ENCODE measurements at places on chromosomes 1 and 21.

DNA sequence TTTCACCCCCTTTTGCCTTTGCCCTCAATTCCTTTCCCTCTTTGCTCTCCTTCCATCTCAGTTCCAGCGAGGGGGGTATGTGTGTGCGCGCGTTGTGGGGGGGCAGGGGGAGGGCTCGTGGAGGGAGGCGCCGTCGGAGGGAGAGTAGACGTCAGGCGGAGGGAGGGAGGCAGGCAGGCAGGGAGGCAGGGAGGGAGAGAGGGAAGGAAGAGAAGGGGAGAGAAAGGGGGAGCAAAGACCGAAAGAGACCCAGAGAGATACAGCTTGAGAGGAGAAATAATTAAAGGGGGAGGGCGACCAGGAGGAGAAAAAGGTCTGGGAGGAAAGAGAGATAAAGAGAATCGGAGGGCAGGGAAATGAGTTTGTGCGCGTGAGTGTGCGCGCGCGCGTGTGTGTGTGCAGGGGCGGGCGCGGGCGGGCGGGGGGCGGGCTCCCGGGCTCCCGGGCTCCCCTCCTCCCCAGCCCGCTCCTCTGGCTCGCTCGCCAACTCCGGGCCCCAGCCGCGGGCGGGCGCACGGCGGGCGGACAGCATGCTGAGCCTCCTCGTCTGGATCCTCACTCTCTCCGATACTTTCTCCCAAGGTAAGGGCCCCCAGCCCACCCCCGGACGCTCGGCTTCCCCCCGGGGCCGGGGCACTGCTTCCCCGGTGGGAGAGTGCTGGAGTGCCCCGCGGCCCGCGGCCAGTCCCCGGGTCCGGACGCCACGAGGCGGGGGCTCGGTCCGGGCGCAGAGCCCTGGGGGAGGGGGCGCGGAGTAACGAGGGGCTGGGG is at the start of gene KIRREL1:
Gene KIRREL1 (plus strand): TSS at position 499 of the 771 bp plus-strand sequence. CDS start 32 bp downstream, at position 531.
- no peak for DNase-seq

DNA sequence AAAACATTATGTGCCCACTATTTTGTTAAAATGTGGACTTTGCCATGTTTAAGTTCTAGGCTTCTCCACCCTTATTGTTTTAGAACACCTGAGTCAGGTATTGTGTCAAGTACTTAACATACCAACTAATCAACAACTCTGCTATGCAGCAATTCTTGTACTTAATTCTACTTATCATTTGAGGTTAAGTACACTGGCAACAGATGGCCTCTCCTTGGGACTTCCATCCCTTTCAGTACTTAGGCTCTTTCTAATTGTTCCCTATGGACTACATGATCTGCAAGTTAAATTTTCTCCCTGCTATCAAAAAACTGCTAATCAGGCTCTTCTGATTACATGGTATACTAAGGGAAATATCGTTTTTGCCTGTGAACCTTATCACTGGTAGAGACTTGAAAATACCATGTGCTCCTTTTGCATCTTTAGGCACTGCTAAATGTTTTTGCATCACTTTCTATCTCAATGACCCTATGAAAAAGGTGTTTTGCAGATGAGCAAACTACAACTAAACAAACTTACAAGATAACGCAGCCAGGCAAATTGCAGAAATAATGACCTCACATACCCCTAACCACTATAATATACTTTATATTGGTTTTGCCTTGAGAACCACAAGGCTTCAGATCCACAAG is 18.9 kb downstream of the SFPQ start:
- no peak for DNase-seq

DNA sequence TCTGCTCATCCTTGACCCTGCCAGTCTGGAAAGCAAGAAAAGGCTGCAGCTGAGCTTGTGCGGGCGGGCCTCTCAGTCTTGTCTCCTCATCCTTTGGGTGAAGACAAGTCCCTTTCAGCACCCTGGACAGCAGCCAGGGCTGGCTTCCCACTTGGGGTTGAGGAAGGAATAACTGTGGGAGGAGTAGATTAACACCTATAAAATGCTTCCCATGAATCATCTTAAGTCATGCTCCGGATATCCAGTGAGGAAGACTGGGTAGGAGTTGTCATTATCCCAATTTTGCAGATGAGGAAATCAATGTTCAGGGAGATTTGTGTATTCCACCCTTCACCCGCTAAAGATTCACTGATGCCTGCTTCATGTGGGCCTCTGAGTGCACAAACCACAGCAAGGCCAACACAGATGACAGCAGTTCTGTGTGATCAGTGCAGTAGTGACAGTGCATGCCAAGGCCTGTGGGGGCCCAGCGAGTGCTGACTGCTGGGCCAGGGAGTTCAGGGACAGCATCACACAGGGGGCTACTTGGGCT is 20.1 kb upstream of the COL16A1 start:
- DNase-seq: no peak

DNA sequence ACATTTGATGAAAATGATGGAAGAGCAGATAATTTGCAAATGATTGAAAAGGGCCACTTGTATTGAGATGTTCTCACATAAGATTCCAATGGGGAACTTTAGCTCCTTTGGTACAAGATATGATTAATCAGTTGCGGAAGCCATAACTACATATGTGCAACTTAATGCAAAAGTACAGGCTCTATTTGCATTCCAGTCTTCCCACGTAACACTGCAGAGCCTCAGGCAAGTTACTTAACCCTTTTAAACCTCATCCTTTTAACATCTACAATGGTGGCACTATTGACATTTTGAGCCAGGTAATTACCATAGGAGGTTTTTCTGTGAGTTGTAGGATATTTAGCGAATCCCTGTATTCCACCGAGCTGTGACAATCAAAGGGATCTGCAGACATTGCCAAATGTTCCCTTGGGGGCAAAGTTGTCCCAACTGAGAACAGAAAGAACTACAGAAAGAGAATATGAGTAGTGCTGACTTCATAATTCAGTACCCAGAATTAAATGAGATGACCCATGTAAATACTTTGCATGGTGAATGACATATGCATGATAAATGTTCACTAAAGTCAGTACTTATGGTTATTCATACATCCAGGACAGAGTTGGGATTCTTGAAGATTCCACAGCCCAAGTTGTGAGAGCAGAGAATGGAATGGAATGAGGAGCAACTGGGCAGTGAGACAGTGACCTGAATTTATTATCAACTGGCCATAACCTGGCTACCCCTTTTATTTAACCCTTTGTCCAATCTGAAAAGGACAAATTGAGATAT is 62.6 kb downstream of the SPAG17 start:
- no peak for DNase-seq

DNA sequence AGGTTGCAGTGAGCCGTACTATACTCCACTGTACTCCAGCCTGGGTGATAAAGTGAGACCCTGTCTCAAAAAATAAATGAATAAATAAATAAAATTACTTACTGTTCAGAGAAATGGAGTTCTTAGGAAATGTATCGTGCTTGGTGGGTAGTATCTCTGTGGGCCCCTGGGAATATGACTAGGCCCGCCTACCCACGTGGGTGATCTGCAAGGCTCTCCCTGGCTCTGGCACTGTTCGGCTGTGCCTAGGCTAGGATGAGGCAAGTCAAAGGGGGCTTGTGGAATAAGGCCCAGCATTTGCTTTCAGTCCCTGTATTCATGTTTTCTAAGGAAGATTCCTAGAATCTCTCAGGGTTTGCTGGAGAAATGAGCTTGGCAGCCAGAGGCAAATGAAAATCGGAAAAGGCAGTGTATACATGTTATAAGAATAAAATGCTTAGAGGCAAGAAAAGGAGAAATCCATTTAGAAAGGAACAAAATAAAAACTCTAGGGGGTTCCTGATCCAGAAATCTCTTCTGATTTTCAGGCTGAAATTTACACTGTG is 4.5 kb upstream of the CSRP1 start:
- DNase-seq: no peak

GRCh38 chr1:96962751-96963211 is 241.2 kb downstream of the PTBP2 start:
- no peak for DNase-seq

DNA sequence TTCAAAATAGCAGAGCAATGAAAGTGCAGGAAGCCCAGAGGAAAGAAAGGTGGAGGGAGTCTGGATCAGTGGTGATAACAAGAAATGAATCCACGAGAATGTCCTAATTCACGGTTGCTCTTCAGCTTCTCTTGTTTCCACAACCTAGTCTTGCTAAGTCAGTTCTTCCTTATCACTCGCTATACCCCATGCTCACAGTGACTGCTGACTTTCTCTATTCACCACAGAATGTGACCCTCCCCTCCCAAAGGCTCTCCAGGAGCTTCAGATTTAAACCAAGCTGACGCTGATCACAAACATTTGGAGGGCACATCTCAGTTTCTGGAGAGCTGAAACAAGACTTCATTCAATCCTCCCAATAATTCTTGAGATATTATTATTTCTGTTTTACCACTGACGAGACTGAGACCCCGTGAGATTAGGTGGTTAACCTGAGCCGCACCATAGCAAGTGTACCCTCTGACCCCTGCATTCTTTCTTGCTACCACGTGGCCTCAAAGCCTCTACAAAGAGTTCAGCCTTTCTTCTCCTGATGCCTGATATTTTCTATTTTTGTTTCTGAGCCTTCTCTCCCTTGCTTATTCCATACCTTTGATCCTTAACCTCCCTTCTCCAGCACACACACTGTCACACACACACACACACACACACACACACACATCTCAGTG is 10.7 kb upstream of the CCN1 start:
- no peak for DNase-seq

DNA sequence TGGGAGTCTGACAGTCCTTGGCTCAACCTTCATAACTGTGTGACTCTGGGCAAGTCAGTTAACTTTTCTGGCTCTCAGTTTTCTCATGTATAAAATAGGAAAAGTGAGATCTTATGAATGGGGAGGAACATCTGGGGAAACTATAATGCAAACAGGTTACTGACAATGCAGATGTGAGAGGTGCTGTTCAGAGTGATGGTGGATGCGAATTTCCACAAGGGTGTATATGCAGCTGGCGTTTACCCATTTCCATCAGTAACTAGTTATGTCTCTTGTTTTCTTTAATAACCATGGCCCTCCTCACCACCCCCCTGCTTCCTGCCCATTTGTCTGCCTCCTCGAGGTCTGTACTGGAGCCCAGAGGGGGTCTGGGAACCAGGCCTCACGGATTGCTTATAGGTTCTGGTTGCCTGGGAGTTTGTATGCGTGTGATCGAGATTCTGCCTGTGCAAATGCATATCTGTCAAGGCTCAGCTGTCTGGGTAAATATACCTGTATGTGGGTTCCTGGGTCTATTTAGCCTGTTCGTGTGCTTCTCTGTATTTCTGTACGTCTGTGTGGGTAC is 44.4 kb downstream of the AHDC1 start:
- no peak for DNase-seq

DNA sequence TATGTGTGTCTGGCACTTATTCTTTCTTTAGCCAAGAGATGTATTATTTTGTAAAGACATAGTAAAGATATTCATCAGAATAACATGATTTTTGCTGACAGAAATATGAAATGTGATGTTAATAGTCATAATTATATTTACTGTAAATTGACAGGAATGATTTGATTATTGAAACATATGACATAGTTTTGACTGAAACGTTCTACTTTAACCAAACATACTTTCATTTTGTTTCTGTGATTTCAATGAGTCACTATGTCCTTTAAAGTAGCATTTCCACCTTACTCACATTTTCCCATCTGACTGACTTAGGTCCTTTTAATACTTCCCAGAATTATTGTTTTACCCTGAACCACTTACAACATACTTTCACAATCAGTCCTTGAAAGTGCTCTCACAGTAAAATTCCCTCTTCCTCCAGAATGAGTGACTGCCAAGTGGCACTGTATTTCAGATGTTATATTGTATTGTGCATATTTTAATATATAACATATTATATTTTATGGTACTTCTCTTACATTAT is 437.9 kb downstream of the NCAM2 start:
- no peak for DNase-seq

GRCh38 chr1:96553811-96554210 is 167.8 kb upstream of the PTBP2 start:
- no peak for DNase-seq

GRCh38 chr21:41765973-41766882 is 624 bp downstream of the RIPK4 start:
- no peak for DNase-seq

- DNase-seq: no peak
Measured at GRCh38 chr1:36208978-36209703, 15.1 kb upstream of the THRAP3 start.

- DNase-seq: no peak
Measured at GRCh38 chr1:234372011-234372757, 1.1 kb upstream of the COA6 start.

GRCh38 chr1:70401974-70402373 is 9.1 kb upstream of the CTH start:
- DNase-seq: no peak

GRCh38 chr1:156284757-156285156 is 632 bp downstream of the TMEM79 start:
- DNase-seq: no peak

DNA sequence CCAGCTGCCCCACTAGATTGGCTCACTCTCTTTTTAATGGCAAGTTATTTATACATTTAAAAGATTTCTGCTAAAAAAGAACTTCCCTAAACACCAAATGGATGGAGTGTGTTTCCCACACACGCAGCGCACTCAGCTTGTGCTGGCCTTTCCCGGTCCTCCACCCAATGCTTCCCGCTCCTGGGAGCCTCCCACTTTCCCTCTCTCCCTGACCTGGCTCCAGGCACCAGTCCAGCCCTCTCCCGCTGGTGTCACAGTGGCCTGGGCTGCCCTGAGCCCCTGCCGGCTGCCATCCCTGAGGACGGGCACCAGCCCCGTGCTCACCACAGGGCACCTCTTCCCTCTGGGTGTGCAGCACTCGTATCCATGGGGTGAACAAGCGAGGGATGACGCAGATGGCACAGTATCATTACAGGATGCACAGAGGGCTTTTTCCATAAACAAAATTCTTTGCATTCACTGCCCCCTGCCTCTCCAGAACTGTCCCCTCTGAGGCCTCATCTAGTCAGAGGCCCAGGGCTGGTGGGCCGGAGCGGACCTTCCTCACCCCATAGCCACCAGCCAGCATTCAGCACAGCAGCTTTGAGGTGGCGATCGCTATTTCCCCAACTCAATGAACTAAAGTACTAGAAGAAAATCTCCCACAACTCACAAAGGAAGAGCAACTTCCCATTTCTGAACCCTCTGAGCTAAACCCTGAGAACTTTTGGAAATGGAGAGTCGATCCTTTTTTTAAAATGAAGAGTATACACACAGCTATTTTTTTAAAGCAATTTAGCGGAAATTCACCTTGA is 68.5 kb downstream of the SLC37A1 start:
- DNase-seq: no peak

GRCh38 chr1:246160905-246161304 is 346.2 kb downstream of the SMYD3 start:
- no peak for DNase-seq

DNA sequence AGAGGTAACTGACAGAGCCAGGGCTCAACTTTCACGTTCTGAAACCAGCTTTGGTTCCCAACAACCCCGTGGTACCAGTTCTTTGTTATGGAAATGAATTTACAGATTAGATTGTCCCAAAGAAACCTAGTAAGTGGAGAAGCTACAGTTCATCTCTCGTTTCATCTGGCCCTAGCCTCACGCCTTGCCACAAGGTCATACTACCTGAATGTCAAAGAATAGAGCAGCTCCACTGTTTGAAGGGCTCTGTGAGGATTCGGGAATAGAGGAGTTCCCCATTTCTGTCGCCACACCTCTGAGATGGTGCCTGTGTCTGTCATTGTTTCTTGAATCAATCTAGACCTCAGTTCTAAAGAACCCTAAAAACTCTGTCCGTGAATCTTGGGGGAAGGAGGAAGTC is 15.0 kb upstream of the CDC42 start:
- no peak for DNase-seq

- no peak for DNase-seq
Measured at GRCh38 chr1:231139659-231140654, 21.9 kb upstream of the TRIM67 start.
